ENCODE measurements at places on chromosomes 12 and 14.

- DNase-seq = no peak
Measured at GRCh38 chr12:116639765-116640164, 80.6 kb downstream of the MAP1LC3B2 start.

DNA sequence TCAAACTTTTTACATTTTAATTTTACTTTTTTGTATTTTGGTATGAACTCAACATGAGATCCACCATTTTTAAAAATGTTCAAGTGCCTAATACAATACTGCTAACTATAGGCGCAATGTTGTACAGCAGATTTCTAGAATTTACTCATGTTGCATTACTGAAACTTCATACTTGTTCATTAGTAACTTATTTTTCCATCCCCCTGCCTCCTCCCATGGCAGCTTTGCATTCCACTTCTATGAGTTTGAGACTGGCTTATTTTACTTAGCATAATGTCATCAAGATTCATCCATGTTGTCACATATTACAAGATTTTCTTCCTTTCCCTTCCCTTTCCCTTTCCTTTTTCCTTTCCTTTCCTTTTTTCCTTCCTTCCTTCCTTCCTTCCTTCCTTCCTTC, 825.9 kb downstream of the SLC16A7 start:
- no peak for DNase-seq

- DNase-seq = no peak
Measured at GRCh38 chr14:54642801-54643695, 76.1 kb downstream of the SAMD4A start.

GRCh38 chr12:3262470-3262869, 185.3 kb downstream of the TSPAN9 start:
- DNase-seq = no peak

DNA sequence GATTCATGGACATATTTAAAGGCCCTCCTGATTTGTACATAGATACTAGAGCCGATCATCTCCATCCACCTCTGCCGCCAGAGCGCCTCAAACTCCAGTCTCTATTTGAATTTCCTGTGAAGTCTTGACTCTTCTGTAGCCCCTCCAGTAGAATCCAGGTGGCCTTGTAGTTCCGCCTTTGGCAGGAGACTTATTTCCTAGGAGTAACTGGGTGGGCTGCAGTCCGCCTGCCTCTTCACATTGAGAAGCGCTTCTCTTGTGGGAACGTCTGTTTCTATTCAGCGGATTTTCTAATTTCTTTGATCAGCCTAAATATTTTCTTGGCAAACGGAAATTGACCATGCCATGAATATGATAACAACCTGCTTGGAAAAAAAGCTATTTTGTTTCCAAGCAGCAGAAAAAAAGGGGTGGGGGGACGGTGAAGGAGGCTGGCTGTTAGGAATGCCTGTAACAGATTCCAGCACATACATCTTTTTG, 9.0 kb upstream of the SIX1 start:
- no peak for DNase-seq

DNA sequence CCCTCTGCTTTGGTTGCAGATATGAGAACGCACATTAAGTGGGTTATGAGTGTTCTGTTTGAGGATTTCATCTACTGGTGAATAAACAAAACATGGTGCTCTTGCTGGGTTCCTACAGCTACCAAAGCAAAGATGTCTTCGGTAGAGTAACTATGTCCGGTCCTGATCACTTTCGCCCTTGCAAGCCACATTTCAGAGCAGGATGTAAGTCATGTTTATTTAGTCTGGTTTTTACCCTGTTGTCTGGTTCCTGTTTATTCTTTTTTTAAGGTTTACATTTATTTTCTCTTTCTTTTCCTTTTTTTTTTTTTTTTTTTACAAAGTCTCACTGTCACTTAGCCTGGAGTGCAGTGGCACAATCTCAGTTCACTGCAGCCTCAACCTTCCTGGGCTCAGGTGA, 99.2 kb downstream of the VEZT start:
- DNase-seq = no peak

GRCh38 chr14:54627540-54628363, 60.8 kb downstream of the SAMD4A start:
- no peak for DNase-seq

DNA sequence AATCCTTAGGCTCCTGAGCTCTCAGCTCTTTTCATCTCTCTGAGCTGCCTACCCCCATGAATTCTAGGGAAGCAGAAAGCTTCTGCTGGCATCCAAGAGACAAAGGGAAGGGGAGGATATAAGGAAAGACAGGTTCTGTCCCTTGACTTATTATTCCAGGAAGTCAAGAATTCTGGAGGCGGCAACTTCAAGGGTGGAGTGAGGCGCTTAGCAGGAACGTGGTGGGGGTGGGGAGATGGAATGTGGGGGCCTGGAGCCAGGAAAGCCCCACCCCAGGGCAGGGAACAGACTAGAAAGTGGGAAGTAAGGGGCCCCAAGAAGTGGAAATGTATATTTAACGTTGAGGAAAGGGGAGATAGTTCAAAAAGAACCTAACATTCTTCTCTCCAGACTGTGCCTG, 1.4 kb downstream of the CALCOCO1 start:
- no peak for DNase-seq

- no peak for DNase-seq
Measured at GRCh38 chr12:102376181-102376747, 104.1 kb downstream of the IGF1 start.

DNA sequence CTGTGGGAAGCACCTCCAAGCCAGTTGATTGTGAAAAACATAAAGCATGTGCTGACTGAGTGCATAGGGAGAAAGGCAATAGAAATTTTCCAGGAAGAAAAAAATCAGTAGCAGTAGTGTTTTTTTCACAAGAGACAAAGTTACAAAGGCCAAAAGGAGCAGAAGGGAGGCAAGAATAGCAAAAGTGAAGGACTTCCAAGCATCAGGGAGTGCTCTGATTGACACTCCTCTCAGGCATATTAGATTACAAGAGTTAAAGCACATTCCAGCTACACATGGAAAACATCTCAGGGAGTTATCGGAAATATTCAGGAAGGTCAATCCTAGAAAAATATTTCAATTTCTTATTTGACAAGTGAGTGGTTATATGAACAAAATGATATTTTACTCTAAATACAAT, 508.0 kb downstream of the MDGA2 start:
- no peak for DNase-seq

DNA sequence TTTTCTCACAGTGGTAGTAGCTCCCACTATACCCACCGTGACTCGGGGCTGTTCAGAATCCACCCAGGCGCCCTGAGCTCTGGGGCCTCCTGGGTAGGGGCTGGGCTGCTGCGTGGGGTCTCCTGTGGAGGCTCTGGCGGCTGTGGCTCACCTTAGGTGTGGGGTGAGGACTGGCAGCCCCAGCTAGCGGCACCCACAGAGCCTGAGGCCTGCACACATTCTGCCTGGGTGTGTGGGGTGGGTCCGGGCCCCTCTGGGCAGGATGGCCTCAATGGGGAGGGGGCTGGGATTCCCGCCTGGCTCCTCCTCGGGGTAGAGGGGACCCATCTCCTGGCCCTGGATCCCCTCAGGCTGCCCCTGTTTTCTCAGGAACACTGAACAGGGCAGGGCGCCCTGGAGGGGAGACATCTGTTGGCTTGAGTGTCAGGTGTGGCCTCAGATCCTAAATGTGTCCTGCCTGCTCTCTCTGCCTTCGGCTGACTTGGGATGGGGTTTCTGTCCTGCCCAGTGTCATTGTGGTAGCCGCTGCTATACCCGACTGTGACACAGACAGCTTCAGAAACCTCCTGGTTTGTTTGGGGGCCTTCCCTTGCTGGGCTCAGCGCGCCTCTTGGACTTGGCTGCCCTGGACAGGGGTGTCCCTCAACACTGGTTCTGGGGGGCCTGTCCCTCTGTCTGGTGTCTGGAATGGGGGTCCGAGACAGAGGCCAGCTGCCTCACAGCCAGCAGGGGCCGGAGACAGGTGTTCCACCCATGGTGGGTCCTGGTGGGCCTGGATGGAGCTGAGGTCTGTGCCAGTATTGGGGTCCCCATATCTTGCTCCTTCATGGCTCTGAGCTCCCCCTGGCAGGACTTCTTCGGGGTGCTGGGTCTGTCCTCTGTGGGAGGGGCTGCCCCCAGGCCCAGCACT, 354.9 kb downstream of the TMEM121 start:
- no peak for DNase-seq
